ENCODE measurements at places on chromosomes 7 and 10.

DNA sequence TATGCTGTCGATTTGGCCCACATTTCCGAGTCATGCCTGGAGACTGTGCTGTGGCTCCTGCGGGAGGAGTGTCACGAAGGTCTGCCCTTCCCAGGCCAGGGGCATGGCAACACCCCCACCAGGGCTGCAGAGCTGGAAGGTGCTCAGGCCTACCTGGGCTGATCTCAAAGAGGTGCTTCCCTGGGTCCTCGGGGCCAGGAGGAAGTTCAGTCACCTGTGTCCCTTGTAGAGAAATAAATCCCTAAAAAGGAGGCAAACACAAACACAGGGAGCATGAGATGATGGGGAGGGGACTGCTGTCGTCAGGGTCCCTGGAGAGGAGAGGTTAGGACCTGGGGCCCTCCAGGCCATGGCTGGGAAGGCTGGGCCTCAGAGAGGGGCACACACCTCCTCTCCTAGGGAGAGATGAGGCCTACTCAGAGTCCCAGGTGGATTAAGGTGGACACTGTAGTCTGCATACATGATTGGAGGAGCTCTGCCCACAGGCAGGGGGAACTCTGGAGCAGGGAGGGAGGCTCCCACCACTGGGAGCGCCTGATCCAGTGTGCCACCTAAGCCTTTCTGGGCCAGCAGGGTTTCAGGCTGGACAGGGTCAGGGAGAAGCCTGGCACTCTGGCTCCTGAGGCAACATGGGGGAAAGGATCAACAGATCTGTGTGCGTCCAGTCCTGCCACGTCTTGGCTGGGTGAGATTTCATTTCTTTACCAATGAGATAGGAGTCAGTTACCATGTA, 49.4 kb downstream of the ARHGAP22 start:
- DNase-seq = no peak

- DNase-seq = no peak
Measured at GRCh38 chr10:37495415-37495814, 362.0 kb downstream of the ZNF248 start.

- DNase-seq = no peak
Measured at GRCh38 chr7:130393841-130394411, 13.6 kb downstream of the CPA1 start.

DNA sequence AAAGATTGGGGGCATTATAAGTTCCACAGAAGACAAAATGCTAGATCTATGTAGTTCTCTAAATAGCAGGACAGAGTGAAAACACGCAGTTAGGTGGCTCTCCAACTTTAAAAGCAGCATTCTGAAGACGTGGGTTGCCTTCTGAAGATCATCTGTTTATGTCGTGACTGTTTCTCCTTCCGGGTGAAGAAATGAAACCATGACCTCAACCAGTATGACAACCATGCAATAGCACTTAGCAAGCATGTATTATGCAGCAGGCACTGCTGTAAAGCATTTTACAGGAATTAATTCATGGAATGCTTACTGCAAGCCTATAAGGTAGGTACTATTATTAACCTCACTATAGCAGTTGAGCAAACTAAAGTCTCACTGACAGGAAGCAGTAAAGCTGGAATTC, 125.2 kb downstream of the SLC25A13 start:
- DNase-seq = no peak

- DNase-seq = no peak
Measured at GRCh38 chr7:65846008-65846570, 26.8 kb upstream of the VKORC1L1 start.

DNA sequence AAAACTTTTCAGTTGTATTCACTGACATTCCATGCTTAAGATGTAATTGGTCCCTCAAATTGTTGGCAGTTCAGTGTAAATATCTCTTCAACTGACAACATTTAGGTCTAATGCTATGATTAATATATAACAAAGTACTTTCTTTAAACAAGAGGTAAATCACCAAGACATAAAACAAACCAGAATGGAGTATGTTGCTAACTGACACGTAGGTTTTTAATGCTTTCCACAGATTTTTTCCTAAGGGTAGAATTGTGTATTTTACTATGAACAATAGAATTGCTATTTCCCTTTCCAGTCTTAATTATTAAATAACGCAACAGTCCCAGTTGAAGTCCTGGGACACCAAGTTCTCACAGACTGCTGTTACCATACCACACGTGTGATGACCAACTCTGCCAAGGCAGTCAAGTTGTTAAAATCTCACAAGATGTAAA, 4.1 kb downstream of the JCAD start:
- no peak for DNase-seq

DNA sequence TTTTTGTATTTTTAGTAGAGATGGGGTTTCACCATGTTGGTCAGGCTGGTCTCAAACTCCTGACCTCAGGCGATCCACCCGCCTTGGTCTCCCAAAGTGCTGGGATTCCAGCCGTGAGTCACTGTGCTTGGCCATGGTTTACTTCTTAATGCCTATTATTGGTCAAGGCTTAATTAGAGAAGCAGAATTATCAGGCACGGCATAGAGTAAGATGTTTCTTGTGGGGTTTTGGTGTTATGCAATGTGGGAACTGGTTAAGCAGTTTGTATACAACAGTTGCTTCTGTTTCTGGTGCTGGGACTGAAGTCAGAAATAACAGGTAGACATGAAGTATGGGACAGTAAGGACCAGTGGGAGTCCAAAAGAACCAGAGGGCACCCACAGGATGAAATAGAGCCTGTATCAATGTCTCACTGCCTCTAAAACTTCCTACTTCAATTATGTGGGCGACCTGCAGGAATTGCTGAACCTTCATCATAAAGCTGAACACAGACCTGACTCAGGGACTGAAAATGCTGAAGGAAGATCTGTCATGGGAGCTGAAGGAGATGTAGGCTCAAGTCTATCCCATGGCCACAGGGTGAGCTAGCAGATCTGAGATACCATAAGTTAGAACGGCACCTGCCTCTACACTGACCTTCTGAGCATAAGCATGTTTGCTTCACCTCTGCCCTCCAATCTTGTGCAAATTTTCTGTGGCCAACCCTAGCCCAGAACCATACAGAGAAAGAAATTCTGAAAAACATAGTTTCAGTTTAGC, 38.3 kb upstream of the VCL start:
- no peak for DNase-seq

- DNase-seq = no peak
Measured at GRCh38 chr10:124057601-124058000, 35.8 kb downstream of the CHST15 start.

GRCh38 chr10:131088619-131089018, 222.9 kb downstream of the TCERG1L start:
- DNase-seq = no peak
